ENCODE measurements at places on chromosomes 6 and 20.

DNA sequence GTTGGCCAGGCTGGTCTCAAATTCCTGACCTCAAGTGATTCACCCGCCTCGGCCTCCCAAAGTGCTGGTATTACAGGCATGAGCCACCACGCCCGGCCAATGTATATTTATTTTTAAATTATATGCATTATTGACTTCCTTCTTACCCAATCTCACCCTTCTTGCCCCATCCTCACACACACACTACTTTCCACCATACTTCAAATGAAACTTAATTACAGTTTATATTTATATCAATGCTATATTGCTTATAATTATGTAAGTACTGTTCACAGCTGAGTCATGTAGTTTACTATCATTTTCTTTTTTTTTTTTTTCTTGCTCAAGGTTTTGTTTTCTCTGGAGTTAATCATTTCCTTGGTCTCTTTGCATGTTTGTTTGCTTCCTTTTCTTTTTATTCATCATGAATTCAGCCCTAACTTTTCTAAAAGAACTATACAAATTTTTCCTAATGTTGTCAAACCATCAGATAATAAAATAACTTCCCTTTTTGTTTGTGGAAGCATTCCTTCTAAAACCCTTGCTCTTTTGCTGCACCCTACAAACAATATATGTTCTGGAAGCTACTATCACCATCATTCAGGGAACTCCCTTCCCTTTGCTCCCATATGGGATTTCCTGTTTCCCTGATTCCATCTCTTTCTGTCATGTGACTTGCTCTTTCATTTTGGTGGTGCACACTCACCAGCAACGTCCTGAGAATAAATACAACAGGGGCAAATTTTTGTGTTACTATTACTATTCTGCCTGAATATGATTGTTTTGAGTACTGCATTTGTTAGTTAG lies 201.7 kb upstream of the SASH1 start:
- DNase-seq, result no peak

DNA sequence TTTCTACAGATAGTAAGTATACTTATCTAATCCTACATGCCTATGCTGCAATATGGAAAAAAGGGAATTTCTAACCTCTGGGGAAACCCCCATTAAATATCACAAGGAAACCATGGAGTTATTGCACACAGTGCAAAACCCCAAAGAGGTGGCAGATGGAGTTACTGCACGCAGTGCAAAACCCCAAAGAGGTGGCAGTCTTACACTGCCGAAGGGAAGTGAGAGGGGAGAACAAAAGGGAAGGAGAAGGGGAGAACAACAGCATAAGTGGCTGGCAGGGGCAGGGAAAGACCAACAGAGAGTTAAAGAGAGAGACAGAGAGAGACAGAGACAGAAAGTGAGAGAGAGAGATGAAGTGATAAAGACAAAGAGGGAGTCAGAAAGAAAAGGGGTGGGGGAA lies 43.8 kb upstream of the EIF2S2 start:
- DNase-seq, result no peak

DNA sequence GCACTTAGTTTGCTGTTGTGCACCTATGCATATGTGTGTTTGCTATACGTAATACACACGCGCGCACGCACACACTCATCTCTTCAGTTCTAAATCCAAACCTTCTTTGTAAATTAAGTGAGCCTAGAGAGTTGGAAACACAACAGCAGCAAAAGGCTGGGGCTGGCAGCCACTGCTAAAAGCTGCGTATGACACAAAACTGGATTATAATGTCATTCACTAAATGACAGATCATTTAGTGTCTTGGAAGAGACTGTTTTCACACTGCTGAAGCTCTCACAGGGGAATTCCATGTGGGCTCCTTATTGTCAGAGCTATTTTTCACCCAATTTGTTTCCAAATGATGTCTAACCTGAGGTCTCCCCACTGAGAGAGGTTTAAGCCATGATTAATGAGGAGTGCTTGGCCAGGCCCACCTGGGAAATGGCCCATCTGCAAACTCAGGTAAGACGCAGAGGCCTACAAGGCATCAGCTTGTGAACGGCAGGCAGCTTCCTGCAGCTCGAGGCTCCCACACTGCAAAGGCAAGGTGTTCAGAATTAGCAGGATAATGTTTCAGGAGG lies 94.2 kb downstream of the OLIG3 start:
- no peak for DNase-seq

- no peak for DNase-seq
Measured at GRCh38 chr20:60132827-60133670, 174.8 kb downstream of the CDH26 start.

- DNase-seq, result no peak
Measured at GRCh38 chr20:50238081-50238800, 47.6 kb downstream of the CEBPB start.

DNA sequence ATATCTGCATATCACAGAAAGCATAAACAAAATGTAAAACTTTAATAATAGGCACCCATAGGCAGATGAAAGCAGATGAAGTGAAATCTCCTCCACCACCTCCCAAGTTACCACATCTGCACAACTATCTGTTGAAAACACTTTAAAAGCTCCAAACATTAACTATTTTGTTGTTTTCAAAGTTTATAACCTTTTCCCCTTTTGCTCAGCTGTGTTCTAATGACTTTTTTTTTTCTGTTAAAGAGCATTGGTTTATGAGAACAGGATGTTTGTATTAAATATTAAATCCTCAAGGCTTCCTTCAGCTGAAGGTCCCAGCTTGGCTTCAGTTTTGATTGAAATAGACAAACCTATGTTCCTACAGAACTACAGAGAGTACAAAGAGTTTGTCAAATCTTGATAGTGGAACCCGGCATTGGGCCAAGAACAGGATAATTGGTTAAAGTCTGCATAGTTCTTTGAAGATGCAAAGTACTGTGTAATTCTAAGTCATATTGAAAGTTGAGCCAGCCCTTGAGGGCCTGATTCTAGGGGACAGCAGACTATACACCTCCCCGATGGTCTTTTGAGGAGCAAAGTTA lies 255.1 kb upstream of the JAG1 start:
- no peak for DNase-seq

GRCh38 chr6:83838727-83839126 lies 14.4 kb upstream of the RIPPLY2 start:
- no peak for DNase-seq

GRCh38 chr20:53579581-53580375 lies 13.9 kb downstream of the ZNF217 start:
- DNase-seq, result no peak

GRCh38 chr6:158503846-158504245 lies 56.0 kb upstream of the TMEM181 start:
- no peak for DNase-seq

GRCh38 chr20:389220-389619 lies 8.7 kb downstream of the TRIB3 start:
- no peak for DNase-seq

- no peak for DNase-seq
Measured at GRCh38 chr6:8100159-8100854, 2.0 kb downstream of the EEF1E1 start.

DNA sequence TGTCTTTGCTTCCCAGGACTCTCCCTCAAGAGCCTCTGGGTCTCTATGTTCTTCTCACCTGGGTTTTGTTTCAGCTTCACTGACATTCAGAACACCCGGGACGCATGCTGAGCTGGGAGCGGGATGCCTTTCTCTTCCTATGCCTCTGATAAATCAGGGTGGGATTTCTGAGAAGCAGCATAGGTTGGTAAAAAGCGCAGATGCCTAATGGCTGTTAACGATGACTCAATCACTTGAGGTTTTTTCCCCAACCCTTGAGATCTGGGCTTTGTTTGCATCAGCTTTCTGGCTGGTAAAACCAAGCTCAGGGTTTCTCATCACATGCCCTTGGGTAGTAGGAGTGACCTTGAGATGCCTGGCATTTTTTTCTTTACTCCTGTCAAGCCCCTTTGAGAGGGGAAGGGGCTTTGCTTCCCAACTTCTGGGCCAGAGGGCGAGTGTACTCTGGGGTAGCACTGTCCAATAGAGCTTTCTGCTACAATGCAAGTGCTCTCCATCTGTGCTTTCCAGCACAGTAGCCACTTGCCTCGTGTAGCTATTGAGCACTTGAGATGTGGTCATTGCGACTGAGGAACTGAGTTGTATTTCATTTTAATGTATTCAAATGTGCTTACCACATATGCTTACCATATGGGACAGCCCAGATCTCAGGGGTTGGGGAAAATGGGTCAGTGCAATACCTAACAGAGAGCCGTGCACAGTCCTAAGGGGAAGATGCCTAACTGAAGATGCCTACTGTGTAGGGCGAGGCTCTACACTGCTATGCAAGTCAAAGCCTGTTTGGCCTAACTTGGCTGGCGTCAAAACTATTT lies 69.1 kb downstream of the PPP1R14C start:
- DNase-seq, result no peak

- no peak for DNase-seq
Measured at GRCh38 chr20:63124092-63124781, 91.7 kb downstream of the YTHDF1 start.

GRCh38 chr20:23023621-23024177 lies 11.4 kb upstream of the SSTR4 start:
- no peak for DNase-seq

GRCh38 chr20:62540504-62540903 lies 64.7 kb upstream of the GATA5 start:
- no peak for DNase-seq

DNA sequence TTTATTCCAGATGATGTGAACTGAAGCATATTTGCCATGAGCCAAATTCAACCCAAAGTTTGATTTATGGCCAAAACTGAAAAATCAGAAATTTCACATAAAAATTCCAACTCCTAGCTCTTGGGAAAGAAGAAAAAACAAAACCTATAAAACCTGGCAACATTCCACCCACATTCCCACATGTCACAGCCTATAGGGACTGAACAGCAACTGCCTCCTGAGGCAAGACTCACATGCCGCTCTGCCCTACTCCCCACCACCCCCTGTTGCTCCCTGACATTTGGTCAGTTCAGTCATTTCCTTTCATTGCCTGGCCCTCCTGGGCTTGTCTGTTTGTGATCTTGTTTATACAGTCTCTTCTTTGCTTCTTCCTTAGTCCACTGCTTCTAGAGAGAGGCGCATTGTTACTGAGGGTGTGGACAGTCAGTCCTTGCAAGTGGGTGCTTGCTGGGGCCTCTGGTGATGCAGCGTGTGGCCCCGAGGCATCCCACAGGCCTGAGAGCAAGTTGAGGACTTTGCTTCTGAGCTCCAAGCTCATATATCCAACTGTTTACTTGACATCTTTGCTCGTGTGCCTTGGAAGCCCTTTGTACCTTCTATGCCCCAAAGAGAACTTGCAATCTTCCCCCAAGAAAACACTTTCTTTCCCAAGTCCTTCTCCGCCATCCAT lies 31.4 kb downstream of the NFATC2 start:
- no peak for DNase-seq

DNA sequence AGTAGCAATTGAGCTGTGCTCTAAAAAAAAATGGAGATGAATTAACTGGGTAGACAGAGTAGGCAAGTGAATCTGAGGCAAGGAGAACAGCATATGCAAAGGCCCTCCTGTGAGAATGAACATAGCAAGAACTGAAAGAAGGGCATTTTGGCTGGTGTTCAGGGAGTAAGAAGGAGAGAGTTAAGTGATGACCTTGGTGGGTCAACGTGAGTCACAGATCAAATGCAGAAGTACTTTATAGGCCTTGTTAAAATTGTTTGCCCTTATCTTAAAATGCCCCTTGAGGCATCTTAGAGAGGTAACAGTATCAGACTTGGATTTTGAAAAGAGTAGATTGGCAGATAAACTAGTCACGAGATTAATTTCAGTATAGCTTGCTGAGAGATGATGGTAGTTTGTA lies 24.5 kb downstream of the NDUFAF5 start:
- no peak for DNase-seq

GRCh38 chr6:164045082-164045481 lies 630.6 kb downstream of the QKI start:
- no peak for DNase-seq

DNA sequence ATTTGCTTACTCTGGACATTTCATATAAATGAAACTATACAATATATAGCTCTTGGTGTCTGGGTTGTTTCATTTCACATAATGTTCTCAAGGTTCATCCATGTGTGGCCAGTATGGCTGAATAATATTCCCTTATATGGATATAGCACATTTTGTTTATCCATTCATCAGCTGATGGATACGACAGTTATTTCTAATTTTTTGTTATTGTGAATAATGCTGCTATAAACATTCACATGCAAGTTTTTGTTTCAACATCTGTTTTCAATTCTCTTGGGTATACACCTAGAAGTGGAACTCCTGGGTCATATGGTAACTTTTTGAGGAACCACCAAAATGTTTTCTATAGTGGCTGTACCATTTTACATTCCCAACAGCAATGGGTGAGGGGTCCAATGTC lies 101.1 kb downstream of the CDK19 start:
- no peak for DNase-seq

- no peak for DNase-seq
Measured at GRCh38 chr6:2047855-2048254, 197.6 kb downstream of the GMDS start.

DNA sequence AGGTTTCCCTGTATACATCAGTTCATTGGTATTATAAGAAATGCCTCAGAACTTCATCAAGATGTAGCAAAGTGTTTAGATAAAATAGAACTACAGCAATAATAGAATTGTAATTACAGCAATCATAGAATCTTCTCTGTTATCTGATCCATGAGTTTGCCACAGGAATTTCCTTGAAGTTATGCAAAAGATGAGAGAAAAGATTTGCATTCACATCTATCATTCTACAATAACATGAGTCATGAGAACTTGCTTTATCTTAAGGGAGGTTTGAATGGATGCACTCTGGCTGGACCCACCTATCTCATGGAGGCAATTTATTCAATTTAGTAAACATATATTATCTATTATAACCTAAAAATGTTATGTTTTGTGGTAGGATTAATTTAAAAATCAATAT lies 329.8 kb upstream of the EPHA7 start:
- DNase-seq, result no peak

GRCh38 chr20:431012-431904 lies 23.2 kb downstream of the RBCK1 start:
- peak; percentile 31 for DNase-seq

DNA sequence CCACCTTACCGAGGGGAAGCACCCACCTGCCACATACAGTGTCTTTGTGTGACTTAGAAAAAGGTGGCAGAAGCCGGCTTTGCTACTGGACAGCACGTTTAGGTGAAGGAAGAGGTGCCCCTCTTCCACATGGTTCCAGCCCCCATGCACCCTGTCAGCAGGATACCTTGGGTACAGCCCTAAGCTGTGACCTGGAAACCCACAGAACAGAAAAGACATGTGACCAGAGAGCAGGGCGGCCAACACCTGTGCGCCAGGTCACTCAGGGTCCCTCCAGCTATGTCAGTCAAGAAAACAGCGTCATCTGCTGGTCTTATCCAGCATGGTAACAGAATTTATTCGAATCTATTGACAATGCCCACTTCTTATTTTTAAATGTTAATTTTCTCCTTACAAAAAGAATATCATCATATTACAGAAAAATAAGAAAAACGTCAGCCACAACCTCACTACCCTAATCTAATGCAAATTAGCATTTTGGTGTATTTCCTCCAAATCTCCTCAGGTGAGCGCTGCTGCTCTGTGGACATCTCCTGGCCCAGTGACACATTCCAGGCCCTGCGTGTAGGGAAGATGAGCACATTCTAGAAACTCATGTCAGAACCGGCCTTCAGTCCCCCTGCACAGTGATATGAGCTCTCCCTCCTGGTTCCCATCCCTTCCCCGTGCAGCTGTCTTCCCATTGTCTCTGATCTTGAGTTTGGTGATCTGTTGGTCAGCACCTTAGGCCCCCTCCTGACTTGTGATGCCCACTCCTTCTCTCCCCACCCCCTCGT lies 37.2 kb downstream of the GTF2H5 start:
- DNase-seq, result no peak

GRCh38 chr20:38674092-38674764 lies 50.1 kb upstream of the SLC32A1 start:
- DNase-seq, result peak; percentile 14
